BE2C (cell line): ENCODE measurements at places on chromosomes 1 and 21.

DNA sequence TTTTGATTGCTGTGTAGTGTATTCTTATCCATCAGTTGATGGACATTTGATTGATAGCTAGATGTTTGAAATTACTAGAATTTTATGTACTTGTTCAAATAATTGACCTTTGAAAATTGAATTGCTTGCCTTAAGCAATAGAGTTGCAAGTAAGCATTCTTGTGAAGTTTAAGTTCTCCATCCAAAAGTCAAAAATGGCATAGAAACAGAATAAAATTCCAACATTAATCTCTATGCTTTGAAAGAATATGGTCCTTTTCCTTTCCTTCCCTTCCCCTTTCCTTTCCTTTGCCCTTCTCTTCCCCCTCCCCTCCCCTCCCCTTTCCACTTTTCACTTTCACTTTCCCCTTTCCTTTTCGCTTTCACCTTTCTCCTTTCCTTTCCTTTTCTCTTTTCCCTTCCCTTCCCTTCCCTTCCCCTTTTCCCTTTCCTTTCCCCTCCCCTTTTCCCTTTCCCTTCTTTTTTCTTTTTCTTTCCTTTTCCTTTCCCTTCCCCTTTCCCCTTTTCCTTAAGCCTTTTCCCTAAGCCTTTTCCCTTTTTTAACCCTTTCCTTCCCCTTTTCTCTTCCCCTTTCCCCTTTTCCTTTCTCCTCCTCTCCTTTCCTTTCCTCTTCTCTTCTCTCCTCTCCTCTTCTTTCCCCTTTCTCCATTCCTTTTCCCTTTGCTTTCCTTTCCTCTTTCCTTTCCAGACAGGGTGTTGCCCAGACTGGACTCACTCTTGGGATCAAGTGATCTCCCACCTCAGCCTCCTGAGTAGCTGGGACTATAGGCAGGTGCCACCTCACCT lies 67.4 kb downstream of the SASS6 start:
- no peak for DNase-seq

- no peak for DNase-seq
Observed at GRCh38 chr1:232423591-232423990, 206.3 kb downstream of the SIPA1L2 start.

- no peak for DNase-seq
Observed at GRCh38 chr1:11098931-11099309, 749 bp downstream of the EXOSC10 start.

- no peak for DNase-seq
Observed at GRCh38 chr1:163820766-163821165, 499.0 kb downstream of the NUF2 start.

DNA sequence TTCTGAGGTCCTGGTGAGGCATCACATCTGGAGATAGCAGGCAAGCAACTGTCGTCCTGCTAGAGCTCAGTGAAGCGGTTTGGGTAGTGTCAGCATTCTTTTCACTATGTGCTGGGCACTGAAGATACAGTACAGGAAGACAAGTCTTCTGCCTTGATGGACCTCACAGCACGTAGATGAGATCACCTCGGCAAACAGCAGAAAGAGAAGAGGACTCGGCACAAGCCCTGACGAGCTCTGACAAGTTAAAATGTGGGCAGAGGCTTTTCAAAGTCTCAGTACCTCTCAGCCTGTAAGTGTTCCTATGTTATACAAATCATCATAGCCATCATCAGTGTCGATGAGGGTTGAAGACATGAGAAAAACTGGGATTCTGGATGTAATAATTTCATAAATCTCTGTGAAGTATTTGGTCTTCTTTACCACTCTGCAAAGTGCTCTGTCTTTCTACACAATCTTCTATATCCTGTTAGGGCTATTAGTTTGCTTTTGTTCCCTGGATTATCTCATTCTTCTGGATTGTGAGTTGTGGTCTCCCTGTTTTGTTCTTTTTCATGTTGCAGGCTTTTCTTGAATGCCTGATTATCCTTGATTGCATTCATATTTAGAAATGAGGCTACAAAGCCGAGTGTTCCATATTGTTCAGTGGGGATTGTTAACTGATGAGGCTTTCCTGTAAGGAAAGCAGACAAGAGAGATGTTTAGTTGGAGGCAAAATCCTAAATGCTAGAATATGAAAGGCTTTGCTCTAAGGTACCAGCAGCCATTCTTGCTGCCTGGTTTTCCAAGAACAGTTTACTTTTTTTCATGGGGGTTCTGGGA lies 24.2 kb downstream of the MAEL start:
- DNase-seq, result no peak

GRCh38 chr1:162929177-162929576 lies 68.2 kb upstream of the CCDC190 start:
- no peak for DNase-seq

DNA sequence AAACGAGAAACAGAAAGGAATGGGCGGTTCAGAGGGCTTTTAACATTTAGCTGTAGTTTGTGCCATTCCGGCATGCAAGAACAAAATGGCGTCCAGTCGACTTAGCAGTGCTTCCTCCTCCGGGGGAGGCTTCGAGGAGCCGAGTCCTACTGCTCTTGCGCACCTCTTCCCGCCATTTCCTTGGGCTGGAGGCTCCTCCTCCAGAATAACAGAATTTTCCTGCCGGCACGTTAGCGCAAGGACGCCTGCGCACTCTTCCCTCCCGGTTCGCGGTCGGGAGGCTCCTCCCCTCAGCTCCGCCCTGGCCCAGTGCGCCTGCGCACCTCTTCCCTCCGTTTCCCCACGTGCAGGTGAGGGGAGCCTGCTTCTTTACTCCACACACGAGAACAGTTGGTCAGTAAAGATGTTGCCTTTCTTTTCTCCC lies 1.0 kb downstream of the DMRTB1 start:
- DNase-seq, result no peak

- DNase-seq, result no peak
Observed at GRCh38 chr1:244128591-244129383, 77.7 kb downstream of the ZBTB18 start.

- no peak for DNase-seq
Observed at GRCh38 chr1:17648457-17649145, 106.5 kb upstream of the ACTL8 start.

GRCh38 chr21:17393413-17393812 lies 119.4 kb upstream of the CXADR start:
- no peak for DNase-seq

DNA sequence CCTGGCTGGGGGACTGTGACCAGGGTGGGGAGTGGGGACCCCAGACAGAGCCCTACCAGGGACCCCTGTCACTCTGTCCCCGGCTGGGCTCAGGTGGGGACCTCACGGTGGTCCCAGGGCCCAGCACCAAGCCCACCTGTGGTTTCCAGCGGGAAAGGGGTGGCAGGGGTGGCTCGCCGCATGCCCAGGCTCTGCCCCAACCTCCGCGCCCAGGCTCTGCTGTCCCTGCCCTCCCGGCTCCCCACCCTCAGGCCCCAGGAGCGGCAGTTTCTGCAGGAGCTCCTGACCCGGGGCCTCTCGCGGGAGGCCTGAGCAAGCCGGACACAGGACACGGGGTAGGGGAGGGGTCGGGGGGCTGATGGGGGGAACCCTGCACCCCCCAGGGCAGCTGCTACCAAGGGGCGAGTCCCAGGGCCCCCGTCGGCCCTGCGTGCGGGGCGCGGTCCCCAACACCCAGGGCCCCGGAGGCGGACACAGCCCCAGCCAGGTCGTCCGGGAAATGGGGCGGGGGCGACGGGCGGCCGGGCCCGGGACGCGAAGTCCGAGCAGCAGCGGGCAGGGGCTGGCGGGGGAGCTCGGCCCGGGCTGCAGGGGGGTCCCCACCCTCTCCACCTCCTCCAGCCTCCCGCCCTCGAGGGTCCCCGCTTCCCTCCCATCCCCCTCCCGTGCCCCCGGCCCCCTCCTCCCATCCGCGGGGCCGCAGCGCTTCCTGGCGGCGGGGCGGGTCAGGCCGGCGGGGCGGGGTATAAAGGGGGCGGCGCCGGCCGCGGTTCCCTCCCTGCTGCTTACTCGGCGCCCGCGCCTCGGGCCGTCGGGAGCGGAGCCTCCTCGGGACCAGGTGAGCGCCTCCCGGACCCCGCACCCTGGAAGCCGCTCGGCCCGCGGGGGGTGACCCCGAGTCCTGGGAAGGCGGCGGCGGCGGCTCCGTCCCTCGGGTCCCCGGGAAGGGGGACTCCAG lies at the start of gene COL6A2:
COL6A2 (plus strand) TSS at position 777 of the 958 bp plus-strand sequence.
- DNase-seq, result peak; percentile 71

GRCh38 chr1:244761279-244761678 lies 74.2 kb upstream of the COX20 start:
- DNase-seq, result no peak

DNA sequence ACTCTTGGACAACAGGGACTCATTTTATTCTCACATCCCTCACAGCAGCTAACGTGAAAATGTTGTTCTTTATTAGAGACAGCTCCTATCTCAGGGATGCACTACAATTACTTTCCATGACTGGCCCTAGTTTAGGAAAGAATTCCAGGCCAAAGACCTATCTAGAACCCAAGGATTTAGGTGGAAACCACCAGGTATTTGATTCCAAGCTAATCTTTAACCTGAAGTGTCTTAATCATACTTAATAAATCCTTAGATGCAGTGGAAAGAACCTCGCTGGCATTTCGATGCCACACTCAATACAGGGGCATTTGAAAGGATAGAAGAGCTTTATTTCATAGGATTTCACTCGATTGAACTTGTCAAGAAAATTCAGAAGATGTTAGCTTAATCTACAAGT lies 218.3 kb downstream of the KIF26B start:
- no peak for DNase-seq

DNA sequence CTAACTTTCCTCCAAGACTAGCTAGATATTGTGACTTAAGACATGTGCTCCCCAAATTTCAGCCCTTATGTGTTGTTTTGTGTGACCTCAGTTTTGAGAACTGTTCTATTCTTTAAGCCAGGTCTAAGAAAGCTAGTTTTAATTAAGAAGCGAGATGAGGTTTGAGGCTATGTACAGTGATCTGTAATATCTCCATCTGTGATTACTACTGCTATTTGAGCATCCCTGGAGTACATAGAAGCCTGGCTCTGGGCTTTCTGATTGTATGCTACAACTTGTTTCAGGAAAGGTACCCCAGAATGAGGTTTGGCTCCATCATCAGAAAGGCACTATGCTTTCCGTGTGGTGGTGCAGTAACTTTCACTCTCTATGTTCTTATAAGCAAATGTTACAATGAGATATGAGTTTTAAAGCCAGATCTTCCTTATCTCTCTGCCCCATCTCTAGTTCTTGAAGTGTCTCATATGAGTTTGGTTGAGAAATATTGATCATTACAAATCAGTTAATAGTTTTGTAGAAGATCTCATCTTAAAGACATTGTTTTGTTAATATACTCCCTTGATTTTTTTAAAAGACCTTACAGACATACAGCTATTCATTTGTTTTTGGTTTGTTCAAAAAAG lies 605 bp downstream of the RGS4 start:
- DNase-seq, result no peak

- DNase-seq, result no peak
Observed at GRCh38 chr1:154170547-154171222, 15.8 kb upstream of the NUP210L start.

DNA sequence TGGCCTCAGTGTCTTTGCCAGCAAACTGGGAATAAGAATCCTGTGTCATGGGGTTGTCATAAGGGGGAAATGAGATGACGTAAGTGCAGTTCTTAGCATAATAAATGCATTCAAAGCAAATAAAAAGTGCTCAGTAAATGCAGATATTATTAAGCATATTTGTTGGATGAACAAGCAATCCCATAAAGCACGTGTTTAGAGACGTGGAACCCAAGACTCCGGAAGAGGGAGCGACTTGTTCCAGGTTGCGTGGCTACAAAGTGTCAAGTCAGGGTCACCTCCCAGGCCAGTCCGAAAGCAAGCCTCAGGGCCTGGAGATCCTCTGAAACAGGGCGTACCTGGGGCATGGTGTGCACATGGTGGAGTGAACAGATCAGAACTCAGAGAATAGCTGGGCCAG lies 58.0 kb upstream of the LAPTM5 start:
- DNase-seq, result no peak

GRCh38 chr1:218475275-218475674 lies 130.1 kb downstream of the TGFB2 start:
- DNase-seq, result no peak

- no peak for DNase-seq
Observed at GRCh38 chr1:161838885-161839284, 72.8 kb downstream of the ATF6 start.

GRCh38 chr1:9761855-9762254 lies 61.9 kb downstream of the CLSTN1 start:
- no peak for DNase-seq

DNA sequence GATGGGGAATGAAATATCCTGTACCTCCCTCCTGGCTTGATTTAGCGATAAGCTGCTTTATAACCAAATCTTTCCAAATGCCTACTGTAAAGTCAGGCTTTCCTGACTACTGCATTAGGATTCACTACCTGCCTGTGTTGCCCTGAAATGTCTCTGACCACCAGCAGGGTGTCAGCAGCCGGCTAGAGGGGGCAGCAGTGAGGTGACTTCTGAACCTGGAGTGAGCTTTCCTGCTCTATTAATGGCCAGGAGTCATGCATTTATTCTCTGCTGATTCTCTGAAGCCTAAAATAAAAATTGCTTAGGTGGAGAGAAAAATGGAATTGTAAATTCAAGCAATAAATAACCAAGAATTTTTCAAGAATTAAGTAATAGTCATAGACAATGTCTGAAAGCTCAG lies 2.5 kb downstream of the BACE2 start:
- no peak for DNase-seq

- DNase-seq, result no peak
Observed at GRCh38 chr1:242005866-242006535, 7.1 kb upstream of the MAP1LC3C start.

GRCh38 chr21:41233916-41234315 lies 66.0 kb downstream of the BACE2 start:
- DNase-seq, result no peak

GRCh38 chr21:45304476-45304830 lies 16.8 kb upstream of the POFUT2 start:
- no peak for DNase-seq

- DNase-seq, result no peak
Observed at GRCh38 chr21:43598416-43599120, 60.7 kb downstream of the HSF2BP start.

DNA sequence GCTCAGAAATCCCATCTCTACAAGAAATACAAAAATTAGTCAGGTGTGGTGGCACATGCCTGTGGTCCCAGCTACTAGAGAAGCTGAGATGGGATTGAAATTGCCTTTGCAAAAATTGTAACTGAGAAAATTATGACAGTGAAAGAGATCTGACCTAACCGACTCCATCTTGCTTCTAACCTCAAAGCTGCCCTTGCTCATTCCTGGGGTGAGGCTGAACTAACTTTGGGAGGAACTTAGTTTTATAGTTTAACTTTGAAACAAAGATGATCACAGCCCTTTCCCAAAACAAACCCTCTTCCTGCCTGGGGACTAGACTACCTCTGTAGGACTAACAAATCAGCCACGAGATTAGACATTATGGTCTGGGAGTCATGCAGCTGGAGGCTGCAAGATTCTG lies 33.8 kb upstream of the ERO1B start:
- no peak for DNase-seq

DNA sequence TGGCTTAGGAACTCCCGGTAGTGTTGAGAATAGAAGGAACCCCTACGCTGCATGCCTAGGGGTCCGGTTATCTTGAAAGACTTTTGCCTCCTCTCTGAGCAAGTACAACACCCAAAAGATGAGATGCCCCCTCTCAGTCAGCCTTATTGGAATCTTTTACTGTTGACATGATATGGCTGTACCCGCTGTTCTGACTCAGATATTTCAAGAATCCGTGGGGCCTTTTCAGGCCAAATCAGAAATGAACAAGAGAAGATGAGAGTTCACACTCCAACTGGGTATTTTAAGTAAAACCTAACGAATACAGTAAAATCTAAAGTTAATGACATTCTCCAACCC lies 164.2 kb downstream of the PPIAL4G start:
- DNase-seq, result no peak

- DNase-seq, result no peak
Observed at GRCh38 chr1:168553680-168554553, 10.1 kb upstream of the XCL2 start.
